Activated CD4-positive, alpha-beta memory T cell treated with anti-CD3 and anti-CD28 coated beads, Interleukin-2, amount 10 ng/mL, durations not matched to agents 7 days and 5 days (primary cell): ENCODE measurements at places on chromosomes 3 and 15. TPM values are rescaled to one million over a fixed set of nuclear protein-coding genes. Genes with fewer than 3 reads are reported as not detected.

GRCh38 chr3:60147249-60147950 lies 1097.6 kb upstream of the CFAP20DC start:
- H3K4me3 ChIP-seq, result no peak overlapping the region
- H3K27ac ChIP-seq, result no peak overlapping the region
- H3K27me3 ChIP-seq, result no peaks in the 10 kb centered on the region
- peaks cover 4% of the 10 kb centered on the region for H3K4me1 ChIP-seq
- peak; percentile 16 for DNase-seq
- H3K36me3 ChIP-seq, result no peaks in the 10 kb centered on the region

ELL3 gene
- total RNA-seq, result 0.25 TPM

SUCLG2 gene
- 48.5 TPM for total RNA-seq

GRCh38 chr15:24956111-24956838 lies 1.5 kb downstream of the SNRPN start:
- peak overlapping the region; percentile 84 for H3K27ac ChIP-seq
- H3K4me3 ChIP-seq, result peak overlapping the region; percentile 84
- H3K27me3 ChIP-seq, result peaks cover 1% of the 10 kb centered on the region
- peaks cover 20% of the 10 kb centered on the region for H3K4me1 ChIP-seq
- H3K36me3 ChIP-seq, result peaks cover 21% of the 10 kb centered on the region

IGSF10 gene
- not detected for total RNA-seq

SELENOT gene
- 130 TPM for total RNA-seq

- no peak for DNase-seq
- H3K27me3 ChIP-seq, result no peaks in the 10 kb centered on the region
These were observed 106.8 kb downstream of the VPS8 start for GRCh38 chr3:184918750-184919149.

GRCh38 chr3:39121621-39122020 lies 14.1 kb downstream of the TTC21A start:
- H3K4me1 ChIP-seq, result peaks cover 3% of the 10 kb centered on the region
- no peaks in the 10 kb centered on the region for H3K36me3 ChIP-seq
- DNase-seq, result no peak
- H3K27me3 ChIP-seq, result peaks cover 1% of the 10 kb centered on the region
- H3K27ac ChIP-seq, result no peak overlapping the region

IL20RB gene
- 1.4 TPM for total RNA-seq

- H3K4me3 ChIP-seq, result no peak overlapping the region
- H3K27me3 ChIP-seq, result no peaks in the 10 kb centered on the region
- H3K27ac ChIP-seq, result no peak overlapping the region
These were observed 13.1 kb downstream of the MKRN2OS start for GRCh38 chr3:12532182-12532581.

GRCh38 chr3:44476181-44476611 lies 1.3 kb downstream of the ZNF445 start:
- DNase-seq, result no peak
- H3K27me3 ChIP-seq, result no peaks in the 10 kb centered on the region
- peaks cover 16% of the 10 kb centered on the region for H3K36me3 ChIP-seq

DNA sequence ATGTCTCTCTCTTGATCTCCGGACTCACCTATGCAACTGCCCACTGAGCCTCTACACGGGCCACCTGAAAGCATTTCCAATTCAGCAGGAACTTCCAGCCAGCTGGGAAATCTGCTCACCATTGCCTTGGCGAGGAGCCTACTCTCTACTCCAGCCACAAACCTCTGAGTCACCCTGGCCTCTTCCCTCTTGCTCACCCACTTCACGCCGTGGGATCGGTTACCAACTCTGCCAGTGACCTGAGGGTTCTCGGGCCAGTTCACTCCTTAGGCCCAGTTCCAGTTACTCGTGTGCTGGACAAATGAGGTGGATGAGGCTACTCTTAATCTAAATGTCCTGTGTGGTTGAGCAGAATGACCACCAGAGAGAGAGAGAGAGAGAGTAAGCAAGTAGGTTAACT lies 70.1 kb downstream of the CEMIP start:
- H3K36me3 ChIP-seq, result no peaks in the 10 kb centered on the region
- no peak for DNase-seq
- no peak overlapping the region for H3K4me3 ChIP-seq
- H3K4me1 ChIP-seq, result no peaks in the 10 kb centered on the region
- H3K27ac ChIP-seq, result no peak overlapping the region
- H3K27me3 ChIP-seq, result peaks cover 18% of the 10 kb centered on the region

GRCh38 chr3:143469159-143469558 lies 349.6 kb downstream of the CHST2 start:
- no peak for DNase-seq
- no peaks in the 10 kb centered on the region for H3K4me1 ChIP-seq
- peaks cover 4% of the 10 kb centered on the region for H3K36me3 ChIP-seq

EFCC1 gene
- total RNA-seq, result not detected

ITGB5 gene
- total RNA-seq, result 0.40 TPM

SERINC4 gene
- total RNA-seq, result 0.15 TPM

ZNF662 gene
- total RNA-seq, result 0.40 TPM

FXR1 gene
- total RNA-seq, result 127 TPM

VEPH1 gene
- not detected for total RNA-seq

DNA sequence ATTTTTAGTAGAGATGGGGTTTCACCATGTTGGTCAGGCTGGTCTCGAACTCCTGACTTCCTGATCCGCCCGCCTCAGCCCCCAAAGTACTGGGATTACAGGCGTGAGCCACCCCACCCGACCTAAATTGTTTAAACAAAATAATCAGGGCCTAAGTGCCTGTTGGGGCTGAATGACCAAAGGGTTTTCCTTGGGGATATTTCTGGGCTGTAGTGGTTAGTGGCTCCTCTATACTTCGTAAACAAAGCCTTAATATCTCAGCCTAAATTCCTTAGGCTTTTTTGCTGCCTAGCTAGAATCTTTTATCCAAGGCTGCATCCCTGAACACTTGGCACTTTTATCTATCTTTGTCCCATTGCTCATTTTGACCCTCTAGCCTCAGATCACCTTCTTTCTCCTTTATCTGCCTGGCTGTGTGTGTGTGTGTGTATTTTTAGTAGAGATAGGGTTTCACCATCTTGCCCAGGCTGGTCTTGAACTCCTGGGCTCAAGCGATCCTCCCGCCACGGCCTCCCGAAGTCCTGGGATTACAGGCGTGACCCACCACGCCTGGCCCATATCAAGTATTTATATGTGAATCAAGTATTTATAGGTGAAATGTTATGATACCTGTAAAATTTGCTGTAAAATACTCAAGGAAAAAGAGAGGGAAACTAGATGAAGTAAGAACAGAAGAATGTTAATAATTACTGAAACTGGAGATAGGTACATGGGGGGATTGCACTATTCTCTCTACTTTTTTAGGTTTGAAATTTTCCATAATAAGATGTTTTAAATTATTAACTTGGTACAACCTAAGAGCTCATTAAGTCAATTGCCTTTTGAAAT lies 1.8 kb downstream of the NUSAP1 start:
- peaks cover 48% of the 10 kb centered on the region for H3K4me1 ChIP-seq
- no peak for DNase-seq
- H3K36me3 ChIP-seq, result peaks cover 57% of the 10 kb centered on the region
